ENCODE measurements at places on chromosomes 11 and 22.
A peak's percentile ranks its signal among the peaks of the same experiment; 100 is the strongest.

DNA sequence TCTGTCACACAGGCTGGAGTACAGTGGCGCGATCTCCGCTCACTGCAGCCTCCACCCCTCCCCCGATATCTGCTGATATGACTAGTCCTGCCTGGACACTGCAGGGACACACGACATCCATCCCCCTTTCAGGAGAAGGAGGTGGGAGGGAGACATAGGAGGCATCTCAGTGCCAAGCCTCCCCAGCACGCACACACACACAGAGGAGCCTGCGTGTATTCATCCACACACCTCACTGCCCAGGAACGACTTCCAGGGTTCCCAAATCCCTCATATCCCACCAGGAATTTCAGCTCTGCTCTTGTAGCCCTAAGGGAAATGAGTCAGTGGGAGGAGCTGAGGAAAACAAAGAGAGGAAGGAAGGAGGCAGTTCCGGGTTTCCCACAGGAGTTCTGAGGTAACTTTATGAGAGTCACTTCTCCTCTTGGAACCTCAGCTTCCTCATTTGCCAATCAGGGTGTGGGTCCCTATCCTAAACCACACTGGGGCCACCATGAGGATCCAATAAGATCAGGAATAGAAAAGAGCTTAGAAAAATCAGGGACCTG, 37.2 kb upstream of the ACER3 start:
- DNase-seq = peak; percentile 59

- DNase-seq = no peak
Measured at GRCh38 chr11:114180301-114181055, 115.7 kb upstream of the NNMT start.

DNA sequence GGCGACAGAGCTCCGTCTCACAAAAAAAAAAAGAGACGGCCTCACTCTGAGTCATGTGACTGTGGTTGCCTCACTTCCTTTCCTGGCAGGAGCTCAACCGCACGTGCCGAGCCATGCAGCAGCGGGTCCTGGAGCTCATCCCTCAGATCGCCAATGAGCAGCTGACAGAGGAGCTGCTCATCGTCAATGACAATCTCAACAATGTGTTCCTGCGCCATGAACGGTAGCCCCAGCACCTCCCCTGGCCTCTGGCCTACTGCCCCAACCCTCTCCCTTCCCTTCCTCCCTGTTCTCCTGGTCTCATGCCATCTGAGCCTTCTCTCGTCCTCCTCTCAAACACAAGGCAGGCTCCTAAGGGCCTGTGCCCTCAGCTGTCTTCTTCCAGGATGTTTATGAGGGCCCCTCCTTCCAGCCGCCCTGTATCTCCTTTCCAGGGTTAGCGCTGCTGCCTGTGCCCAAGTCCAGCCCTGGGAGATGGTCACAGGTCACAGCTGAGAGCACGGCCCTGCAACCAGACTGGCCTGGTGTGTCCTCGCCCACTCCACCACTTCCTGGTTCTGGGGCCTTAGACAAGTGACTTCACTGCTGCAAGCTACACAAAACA, 30.7 kb downstream of the TOM1 start:
- peak; percentile 84 for DNase-seq

GRCh38 chr11:33558097-33558496, 142.5 kb downstream of the C11orf91 start:
- DNase-seq = no peak

- DNase-seq = no peak
Measured at GRCh38 chr22:24144056-24144777, 37.1 kb upstream of the SUSD2 start.

DNA sequence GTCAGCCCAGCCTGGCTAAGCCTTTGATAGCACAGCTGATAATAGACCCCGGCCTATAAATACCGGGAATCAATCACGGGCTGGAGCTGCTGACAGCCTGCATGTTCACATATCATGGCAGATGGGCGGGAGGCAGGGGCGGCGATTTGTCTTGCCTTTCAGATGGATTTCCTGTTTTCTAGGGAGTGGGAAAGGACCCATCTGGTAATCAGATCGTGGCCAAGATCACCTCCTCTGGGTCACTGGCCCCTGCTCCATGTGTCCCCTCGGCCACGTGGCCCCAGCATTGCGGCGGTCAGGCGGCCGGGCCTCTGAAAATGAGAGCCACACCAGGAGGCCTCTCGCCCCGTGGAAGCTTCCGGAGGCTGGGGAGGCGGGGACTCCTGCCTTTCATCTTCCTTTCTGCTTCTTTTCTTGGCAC, 36.6 kb downstream of the SMIM38 start:
- no peak for DNase-seq

DNA sequence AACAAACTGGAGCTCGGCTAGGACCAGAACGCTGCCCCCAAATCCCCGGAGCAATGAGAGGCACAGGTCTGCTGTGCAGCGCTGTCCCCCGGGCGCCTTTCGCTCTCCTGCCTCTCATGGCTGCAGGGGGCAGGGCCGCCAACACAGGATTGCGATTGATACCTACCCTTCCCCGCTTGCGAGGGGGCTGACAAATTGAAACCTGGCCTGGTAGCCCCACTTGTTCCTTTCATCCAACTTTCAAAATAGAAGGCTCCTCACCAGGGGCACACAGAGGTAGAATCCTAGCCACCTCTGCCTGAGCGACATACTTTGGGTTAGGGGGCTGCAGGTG, 642 bp upstream of the CASTOR1 start:
- DNase-seq = no peak

DNA sequence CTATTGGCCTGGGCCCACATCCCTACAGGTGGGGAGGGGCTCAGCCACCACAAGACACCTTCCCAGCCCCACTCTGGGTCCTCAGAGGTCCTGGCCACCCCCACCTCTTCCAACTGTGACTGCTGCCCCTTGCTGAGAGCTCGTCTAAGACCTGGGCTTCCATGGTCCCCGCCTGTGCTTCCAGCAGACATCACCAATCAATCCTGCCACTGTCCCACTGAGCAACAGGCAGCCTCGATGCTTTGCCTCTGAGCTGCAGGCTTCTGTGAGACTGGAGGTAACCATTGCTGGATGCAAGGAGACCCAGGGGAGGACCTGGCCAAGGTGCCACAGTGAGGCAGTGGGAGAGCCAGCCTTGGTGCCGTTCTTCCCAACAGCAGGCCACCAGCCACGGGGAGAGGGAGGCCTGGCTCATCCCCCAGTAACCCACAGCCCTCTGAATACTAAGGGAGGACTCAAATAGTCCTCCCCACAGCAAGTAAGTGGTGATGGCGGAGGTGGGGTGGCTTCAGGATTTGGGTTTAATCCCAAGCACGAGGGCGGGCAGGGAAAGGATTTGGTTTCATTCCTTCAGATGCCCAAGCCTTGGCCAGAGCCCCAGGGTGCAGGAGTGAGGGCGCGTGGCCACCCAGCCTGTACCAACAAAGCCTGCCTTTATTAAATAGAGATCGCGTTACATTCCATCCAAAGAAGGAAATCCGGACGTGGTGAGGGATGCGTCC, 5.5 kb upstream of the FADS3 start:
- no peak for DNase-seq

DNA sequence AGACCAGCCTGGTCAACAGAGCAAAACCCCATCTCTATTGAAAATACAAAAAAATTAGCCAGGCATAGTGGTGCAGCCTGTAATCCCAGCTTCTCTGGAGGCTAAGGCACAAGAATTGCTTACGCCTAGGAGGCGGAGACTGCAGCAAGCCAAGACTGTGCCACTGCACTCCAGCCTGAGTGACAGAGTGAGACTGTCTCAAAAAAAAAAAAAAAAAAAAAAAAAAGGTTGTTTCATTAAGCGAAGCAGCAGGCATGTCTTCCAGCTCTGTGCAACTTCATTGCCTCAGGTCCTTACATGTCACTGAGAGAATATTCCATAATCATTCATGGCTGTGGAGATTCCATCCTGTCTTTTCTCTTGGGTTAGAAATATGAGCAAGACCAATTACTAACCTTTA, 16.9 kb downstream of the GAB2 start:
- no peak for DNase-seq

GRCh38 chr22:47408409-47408808, 646.0 kb downstream of the TBC1D22A start:
- DNase-seq = no peak

DNA sequence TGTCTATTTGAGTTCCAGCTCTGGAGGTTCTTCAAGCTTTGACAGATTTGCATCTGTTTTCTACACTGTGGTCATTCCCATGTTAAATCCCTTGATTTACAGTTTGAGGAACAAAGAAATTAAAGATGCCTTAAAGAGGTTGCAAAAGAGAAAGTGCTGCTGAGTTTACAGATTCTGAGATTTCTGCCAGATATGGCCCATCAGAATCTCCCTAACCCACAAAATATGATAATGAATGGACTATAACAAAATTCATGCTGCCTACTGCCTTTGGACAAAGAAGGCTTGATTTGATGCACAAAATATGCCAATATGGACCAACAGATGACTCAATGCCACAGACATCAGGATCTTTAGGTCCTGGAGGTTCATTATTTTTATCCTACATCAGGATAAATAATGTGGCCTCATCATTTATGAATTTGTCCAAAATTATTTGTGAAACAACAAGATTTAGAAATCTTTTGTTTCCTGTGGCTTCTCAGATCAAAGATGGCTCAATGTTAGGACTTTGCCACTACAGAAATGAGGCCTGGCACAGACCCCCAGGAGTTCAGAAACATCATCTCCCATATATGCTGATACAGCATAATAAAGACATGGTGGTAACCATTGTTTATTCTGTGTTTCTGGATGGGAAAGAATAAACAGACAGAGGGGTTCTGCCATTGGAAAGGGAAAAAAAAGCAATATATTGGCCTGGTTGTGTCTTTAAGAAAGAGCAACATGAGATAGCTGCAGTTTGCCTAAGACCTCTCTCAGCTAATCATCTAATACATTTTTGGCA, 6.7 kb downstream of the OR5AN1 start:
- DNase-seq = no peak

- DNase-seq = no peak
Measured at GRCh38 chr11:34667810-34668582, 47.1 kb downstream of the EHF start.

DNA sequence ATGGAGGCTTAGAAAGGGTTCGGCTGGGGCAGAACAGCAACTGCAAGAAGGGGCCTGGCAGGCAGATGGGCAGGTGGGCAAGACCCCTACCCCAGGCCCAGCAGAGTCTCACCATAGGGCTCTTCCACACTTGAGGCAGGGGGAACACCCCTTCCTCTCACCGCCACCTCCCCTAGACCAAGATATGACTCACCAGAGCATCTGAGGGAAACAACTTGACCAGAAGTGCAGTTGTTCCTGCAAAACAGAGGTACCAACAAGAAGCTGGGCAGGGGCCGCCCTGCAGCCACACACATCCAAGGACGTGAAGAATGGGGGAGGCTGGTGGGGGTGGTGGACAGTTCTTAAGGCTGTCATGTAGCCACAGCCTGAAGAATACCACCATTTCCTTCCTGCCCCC, 10.9 kb downstream of the TMPRSS5 start:
- DNase-seq = no peak

DNA sequence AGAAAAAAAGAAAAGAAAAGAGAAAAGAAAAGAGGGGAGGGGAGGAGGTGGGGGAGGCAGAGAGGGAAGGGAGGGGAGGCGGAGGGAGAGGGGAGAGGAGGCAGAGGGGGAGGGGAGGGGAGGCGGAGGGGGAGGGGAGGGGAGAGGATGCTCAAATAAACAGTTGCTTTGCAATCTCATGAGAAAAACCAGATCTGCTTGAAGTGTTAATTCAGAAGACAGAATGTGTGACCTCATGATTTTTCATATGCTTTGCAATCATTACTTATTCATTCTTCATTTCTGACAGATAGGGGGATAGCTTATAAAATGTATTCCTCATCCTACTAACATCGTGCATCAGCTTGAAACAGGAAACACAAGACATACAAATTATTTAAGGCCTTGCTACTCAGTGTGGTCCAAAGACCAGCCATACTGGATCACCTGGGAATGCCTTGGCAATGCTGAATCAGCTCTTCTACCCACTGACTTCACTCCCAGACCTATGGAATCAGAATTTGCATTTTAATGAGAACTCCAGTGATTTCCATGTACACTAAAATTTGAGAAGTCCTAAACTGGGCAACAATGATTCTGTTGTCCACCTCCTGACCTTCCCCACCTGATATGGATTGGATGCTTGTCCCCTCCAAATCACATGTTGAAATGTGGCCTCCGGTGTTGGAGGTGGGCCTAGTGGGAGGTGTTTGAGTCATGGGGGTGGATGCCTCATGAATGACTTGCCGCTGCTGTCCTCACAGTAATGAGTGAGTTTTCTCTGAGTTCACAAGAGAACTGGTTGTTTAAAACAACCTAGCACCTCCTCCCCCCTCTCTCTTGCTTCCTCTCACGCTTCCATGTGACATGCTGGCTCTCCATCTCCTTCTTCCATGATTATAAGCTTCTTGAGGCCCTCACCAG, 69.2 kb downstream of the CCDC34 start:
- DNase-seq = peak; percentile 70

DNA sequence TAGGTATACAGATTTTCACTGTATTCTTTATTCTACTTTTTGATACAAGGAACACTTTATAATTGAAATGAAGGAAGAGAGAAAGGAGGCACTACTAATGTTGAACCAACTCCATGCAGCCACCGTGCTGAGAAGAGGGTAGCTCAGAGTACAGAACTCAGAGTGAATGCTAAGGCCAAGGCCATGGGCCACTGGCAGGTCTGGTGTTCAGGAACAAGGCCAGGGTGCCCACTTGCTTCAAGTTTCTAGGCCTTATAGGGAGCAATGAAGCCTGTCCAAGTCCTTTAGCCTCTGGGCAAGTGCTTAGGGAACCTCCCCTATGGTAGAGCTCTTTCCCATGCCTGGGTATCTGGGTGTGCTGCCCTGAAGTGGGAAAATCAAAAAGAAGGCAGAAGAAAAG, 235.0 kb downstream of the TENM4 start:
- no peak for DNase-seq

- DNase-seq = no peak
Measured at GRCh38 chr11:85029964-85030363, 597.2 kb downstream of the DLG2 start.

DNA sequence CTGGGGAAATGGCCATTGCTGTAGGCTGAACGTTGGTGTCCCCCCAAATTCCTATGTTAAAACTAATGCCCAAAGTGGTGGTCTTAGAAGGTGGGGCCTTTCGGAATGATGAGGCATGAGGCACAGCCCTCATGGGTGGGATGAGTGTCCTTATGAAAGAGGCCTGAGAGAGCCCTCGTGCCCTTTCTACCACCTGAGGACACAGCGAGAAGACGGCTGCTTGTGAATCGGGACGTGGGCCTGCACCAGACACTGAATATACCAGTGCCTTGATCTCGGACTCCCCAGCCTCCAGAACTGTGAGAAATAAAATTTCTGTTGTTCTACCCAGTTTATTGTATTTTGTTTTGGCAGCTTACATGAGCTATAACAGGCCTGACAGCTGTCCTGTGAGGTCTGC, 162.9 kb upstream of the B3GAT1 start:
- no peak for DNase-seq

DNA sequence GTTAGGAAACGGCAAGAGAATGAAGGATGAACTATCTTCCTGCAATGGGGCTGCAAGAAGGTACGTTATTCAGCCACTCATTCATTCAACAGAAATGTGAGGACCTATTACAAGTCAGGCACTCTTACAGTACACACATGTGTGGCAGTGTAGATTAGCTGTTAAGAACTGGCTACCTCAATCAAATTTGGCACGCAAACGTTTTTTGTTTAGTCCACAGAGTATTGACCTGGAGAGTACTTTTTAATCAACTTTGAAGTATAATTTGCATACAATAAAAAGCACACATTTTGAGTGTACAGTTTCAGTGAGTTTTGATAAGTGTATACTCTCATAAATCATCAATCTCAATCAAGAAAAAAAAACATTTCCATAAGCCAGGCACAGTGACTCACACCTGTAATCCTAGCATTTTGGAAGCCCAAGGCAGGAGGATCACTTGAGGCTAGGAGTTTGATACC, 24.2 kb downstream of the MRTFA start:
- DNase-seq = no peak
